Stimulated activated CD4-positive, alpha-beta T cell treated with anti-CD3 and anti-CD28 coated beads, Interleukin-2, amount 100 ng/mL, for 48 hours (primary cell): ENCODE measurements at places on chromosomes 13 and 19.

DNA sequence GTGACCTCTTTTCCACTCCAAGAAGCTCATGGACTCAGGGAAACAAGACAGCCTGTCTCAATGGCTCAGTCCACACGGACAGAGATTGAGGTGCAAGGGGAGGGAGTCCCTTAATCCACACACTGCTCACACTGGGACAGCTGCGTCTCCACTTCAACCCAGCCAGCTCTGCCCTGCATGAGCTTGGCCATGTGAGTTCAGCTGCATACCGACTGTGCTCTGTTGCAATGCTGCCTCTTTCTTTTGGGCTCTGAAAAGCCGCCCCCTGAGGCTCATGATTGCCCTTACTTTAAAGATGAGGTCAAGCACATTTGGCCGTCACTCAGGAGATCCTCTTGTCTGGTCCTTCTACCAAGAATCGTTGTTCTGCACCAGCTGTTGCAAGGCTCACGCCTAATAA is 64.8 kb upstream of the KCTD15 start:
- no peak for DNase-seq

- peak; percentile 44 for DNase-seq
These were observed 60.0 kb downstream of the TPT1 start for GRCh38 chr13:45280751-45281634.

DNA sequence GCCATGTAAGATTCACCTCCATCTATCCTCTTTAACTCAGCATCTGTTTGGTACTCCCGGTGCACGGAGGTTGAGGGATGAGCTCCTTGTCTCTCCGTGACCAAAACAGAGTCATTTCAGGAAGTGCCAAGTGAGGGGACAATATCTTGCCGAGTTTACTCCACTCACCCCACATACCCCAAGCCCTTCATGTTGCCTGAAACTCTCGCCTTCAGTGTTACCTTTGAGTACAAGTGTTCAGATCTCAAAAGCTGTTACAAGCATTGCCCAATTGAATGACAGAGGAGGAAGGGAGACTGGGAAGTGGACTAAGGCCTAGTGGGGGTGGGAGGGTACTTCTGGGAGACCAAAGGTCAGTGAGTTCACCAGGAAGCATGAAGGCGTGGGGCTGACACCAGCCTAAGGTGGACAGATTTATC is 6.0 kb upstream of the SIGLEC12 start:
- DNase-seq: no peak

- peak; percentile 72 for DNase-seq
These were observed 13.5 kb upstream of the TPM4 start for GRCh38 chr19:16062789-16063188.

- DNase-seq: no peak
These were observed 9.0 kb upstream of the IPO5 start for GRCh38 chr13:97944396-97945029.

DNA sequence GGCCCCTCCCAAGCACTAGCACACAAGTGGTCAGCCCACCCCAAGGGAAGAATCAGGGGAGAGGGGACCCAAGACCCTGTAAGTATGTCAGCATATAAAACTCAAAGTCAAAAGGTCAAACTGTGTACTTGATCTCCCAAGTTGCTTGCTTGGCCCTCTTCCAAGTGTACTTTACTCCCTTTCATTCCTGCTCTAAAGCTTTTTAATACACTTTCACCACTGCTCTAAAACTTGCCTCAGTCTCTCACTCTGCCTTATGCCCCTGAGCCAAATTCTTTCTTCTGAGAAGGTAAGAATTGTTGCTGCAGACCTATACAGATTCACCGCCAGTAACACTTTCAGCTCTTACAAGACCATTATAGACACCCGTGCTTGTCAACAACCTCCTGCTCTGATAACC is 15.1 kb upstream of the RNASEH2B start:
- no peak for DNase-seq

DNA sequence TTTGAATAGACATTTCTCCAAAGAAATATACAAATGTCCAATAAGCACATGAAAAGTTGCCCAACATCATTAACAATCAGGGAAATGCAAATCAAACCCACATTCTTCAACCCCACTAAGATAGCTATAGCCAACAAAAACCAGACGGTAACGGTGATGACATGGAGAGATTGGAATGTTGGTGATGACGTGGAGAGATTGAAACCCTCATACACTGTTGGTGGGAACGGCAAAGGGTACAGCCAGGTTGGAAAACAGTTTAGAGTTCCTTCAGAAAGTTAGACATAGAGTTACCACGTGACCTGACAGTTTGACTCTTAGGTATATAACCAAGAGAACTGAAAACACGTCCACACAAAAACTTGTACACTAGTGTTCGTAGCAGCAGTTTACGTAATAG is 48.1 kb downstream of the TNFRSF19 start:
- no peak for DNase-seq

- DNase-seq: no peak
These were observed 10.3 kb downstream of the AKT2 start for GRCh38 chr19:40274585-40275544.
